Stimulated activated CD8-positive, alpha-beta memory T cell treated with anti-CD3 and anti-CD28 coated beads, Interleukin-7, amount 100 ng/mL, for 24 hours (primary cell): ENCODE measurements at places on chromosomes 2 and 18.

DNA sequence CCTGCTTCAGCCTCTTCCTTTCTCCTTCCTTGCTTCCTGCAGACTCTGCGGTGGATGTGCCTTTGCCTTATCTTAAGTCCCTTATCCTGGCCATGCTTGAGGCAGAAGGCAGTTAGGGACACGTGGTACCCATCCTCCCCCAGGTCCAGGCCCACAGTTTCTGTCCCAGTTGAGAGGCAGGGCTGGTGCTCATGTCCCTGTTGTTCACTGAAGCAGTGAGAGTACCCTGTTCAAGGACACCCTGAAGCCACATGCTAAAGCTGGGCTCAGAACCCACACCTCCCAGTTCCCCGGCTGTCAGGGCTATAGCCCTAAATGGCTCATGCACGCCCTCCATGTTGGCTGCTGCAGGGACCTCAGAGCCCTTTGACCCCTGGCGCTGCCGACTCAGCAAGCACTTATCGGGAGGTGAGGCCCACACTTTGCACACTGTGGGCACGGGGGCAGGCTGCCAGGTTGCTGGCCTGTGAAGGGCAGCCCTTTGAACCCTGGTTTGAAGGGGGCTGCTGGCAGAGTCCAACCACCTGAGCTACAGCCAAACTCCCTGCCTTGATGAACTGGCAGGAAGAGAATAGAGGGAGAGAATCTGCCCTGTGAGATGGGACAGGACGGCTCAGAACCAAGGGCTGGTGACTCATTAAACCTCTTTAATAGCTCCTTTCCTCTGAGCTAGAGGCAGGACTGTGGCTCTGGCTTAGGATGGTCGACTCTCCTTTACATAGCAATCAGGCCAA, 6.3 kb downstream of the KHK start:
- no peak for DNase-seq

DNA sequence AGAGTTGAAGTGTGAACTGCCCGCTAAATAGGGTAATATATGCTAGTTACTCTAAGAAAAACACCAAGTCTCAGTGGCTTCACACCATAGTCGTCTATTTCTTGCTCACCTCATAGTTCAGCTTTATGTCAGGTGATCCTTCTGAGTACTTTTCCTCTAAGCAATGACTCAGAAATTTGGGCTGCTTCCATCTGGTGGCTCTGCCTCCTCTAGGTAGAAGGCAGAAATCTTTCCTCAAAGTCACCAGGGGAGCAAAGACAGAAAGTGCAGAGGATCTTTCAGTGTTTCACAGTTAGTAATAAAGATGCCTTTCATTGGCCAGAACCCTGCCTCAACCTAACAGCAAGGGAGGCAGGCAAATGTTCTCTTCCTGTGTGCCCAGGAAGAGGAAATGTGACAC, 17.3 kb downstream of the CDH20 start:
- no peak for DNase-seq

DNA sequence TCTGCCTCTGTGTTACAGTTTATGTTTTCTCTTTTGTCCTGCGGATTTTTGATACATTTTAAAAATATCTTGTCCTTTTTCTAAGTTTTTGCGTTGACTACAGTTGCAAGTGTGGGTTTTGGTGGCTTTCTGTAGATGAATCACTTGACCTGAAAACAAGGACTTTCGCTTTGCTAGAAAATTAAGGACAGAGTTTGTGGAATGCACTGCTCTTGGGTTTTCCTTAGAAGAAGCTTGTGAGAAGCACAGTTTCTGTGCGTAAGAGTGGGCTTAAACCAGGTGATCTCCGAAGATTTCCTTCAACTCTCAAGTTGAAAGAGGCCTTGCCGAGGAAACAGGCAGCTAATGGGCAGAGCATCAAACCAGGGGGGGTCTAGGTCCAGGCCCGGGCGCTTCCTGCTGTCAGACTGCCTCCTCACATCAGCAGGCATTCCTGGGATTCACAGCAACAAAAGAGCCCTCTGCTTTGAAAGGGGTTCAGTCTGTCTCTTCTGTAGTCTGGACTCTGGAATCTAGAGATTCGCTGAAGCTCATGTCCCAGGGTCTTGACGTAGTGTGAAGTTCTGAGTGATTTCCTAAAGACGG, 17.3 kb downstream of the NCK2 start:
- DNase-seq: no peak

DNA sequence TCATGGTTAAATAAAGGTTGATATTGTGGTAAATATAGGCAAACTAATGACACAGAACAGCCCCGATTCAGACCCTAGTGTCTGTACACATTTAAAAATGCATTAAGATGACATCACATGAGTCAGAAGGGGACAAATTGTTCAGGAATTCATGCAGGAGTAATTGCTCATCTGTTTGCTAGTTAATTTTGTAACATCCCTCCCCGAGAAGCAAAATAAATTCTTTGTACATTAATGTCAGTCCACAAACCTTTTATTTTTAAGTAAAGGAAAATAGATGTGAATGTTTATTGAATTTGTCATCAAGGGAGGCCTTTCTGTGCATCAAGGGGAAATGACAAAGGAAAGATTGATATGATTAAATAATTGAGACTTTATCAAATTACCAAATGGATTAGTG, 69.9 kb downstream of the SH3BP4 start:
- DNase-seq: no peak

- no peak for DNase-seq
Observed at GRCh38 chr2:169877398-169877797, 50.1 kb downstream of the UBR3 start.

GRCh38 chr2:196836440-196836839, 27.3 kb upstream of the C2orf66 start:
- DNase-seq: no peak

GRCh38 chr2:118697781-118698180, 149.7 kb downstream of the EN1 start:
- no peak for DNase-seq

DNA sequence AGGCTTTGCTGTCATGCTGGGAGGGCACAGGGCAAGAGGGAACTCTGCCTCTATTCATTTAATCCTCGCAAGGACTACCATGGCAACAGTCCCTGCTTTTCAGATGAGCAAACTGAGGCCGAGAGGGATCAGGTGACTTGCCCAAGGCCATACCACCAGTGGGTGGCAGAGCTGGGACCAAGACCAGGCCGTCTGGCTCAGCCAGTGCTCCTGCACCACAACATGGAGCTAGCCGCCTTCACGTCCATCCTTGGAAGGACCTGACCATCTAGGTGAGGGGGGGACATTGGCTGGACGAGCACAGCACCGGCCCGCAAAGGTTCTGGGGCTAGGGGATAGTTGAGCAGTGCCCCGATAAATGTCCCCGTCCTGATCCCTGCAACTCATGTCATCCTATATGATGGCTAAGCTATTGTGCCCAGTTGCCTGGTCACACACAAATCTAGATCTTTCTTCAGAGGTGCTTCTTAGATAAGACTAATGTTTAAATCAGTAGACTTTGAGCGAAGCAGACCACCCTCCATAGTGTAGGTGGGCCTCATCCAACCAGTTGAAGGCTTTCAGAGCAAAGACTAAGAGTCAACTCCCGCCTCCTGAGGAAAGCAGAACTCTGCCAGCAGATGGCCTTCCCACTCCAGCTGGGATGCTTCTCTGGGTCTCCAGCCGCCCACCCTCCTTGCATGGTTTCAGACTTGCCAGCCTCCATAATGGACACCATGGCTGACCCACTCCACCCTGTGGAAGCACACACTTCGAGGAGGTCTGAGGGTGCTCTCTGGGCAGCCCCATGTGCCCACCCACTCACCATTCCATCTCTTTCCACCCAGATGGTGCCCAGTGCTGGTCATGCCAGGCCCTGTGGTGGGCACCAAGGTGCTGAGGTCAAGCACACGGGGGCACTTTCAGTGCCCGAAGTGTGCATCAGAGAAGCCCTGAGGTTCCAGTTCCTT, 214.8 kb upstream of the RAB6C start:
- no peak for DNase-seq

DNA sequence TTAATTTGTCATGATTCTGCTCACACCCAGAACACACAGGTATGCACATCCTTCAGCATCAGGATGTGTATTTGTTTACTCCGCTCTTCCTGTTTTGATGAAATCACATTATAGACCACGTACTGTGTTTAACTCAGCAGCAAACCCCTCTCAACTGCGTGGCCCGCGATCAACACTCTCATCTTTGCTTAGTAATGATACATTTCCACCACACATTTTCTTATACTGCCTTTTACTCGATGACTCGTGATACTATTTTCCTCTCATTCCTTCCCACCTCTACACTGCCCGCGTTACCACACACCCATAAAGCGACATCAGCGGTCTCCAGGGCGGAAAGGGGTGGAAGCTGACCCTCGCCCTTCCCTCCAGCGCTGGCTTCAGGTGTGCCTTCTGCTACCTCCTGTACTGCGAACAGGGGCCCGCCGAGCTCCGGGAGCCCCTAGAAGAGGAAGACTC, 1.3 kb downstream of the NETO1 start:
- DNase-seq: no peak

- no peak for DNase-seq
Observed at GRCh38 chr2:72894514-72894913, 7.3 kb downstream of the SPR start.
